Stimulated activated naive CD4-positive, alpha-beta T cell (primary cell): ENCODE measurements at places on chromosomes 1 and 21.

GRCh38 chr1:21830792-21831453 lies 18.9 kb downstream of the LDLRAD2 start:
- no peak for DNase-seq

GRCh38 chr1:3712573-3713535 lies 39.4 kb upstream of the CCDC27 start:
- DNase-seq = no peak

DNA sequence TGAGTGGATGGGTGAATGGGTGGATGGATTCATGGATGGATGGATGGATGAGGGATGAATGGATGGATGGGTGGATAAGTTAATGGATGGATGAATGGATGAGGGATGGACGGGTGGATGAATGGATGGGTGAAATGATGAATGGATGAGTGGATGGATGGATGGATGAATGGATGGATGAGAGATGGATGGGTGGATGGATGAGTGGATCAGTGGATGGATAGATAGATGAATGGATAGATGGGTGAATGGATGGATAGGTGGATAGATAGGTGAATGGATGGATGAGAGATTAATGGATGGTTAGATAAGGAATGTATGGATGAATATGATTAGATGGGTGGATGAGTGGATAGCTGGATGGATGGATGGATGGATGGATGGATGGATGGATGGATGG lies 313.5 kb downstream of the NPHP4 start:
- DNase-seq = no peak

GRCh38 chr1:80506216-80506615 lies 1294.5 kb upstream of the ADGRL2 start:
- DNase-seq = no peak

- DNase-seq = no peak
Measured at GRCh38 chr1:160069460-160070231, at the start of gene KCNJ10. Gene KCNJ10, minus strand, starts transcription at chr1:160070160. Its CDS starts 27,628 bp downstream, at chr1:160042532.

- DNase-seq = no peak
Measured at GRCh38 chr1:20250340-20250989, 40.2 kb upstream of the VWA5B1 start.

- DNase-seq = no peak
Measured at GRCh38 chr1:207913951-207914350, 3.0 kb upstream of the CD34 start.

- no peak for DNase-seq
Measured at GRCh38 chr1:47225430-47226100, 6.5 kb downstream of the TAL1 start.

GRCh38 chr1:222955964-222956363 lies 141.1 kb downstream of the DISP1 start:
- no peak for DNase-seq

DNA sequence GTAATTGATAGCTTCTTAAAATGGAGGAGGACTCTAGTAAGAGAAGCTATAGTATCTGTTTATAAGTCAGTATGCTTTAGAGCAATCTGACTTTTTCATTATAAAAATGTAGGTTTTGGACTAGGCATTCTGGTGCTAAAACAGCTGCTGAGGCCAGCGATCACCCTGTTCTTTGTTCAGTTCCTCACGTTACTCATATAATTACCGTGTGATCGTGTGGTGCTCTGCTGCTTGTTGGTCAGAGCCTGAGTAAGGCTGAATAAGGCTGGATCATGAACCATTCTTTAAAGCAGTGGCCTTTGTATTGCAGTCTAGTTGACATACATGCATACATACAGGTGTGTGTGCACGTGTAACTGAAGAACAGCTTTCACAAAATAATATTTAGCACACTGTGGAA lies 25.2 kb downstream of the CDC42 start:
- DNase-seq = no peak

GRCh38 chr1:109687641-109688499 lies at the start of gene GSTM1:
Gene GSTM1, plus strand, starts transcription at chr1:109687817. Its CDS starts 57 bp downstream, at chr1:109687874.
- DNase-seq = peak; percentile 81

DNA sequence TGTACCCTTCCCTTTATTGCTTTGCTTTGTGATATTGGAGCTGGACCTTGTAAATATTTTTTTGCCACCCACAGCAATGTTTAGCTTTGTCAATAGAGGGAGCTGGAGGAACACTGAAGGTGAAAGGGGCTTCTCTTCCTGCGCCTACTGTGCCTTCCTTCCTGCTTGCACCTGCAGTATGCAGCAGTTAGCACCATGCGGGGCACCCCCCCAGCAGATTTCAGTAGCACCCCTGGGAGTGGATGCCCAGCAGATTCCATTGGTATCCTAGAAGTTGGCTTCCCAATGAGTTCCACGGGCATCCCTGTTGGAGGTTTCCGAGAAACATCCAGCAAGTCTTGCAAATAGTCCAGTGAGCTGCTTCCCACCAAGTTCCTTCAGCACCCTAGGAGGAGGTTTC lies 25.6 kb downstream of the S100A10 start:
- DNase-seq = peak; percentile 74
